ENCODE measurements at places on chromosomes 4 and X.
A peak's percentile ranks its signal among the peaks of the same experiment; 100 is the strongest.

DNA sequence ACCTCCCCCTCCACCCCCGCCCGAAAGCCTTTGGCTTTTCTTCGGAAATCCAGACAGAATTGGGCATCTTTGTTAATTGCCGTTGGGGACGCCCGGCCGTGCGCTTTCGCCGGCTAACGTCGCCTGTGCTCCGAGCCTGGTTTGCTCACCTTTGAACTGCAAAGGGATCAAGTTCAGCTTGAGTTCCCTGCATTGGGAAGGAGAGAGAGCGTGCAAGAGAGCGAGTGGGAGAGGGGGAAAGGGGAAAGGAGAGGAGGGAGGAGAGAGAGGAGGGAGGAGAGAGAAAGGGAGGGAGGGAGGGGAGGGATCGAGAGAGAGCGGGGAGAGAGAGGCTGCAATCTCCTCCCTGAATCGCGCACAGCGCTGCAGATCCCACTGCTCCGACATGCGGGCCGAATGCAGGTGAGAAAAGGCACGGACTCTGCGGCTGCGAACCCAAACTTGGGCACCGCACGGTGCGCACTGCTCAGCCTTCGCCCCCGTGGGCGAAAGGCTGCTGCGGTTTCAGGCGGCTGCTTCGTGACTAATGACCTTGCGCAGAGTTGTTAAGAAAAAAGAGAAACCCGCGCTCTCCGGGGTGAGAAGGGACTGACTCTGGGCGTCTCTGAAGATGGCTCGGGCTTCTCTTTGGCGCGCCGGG lies at the start of gene PCDH7:
PCDH7 (plus strand) TSS at position 349 of the 640 bp plus-strand sequence. CDS start 1,054 bp downstream, outside the sequence.
- DNase-seq: peak; percentile 27

GRCh38 chrX:152899874-152900719 lies 2.2 kb downstream of the ZNF185 start:
- DNase-seq: no peak

- DNase-seq: no peak
These were observed 320.1 kb downstream of the BCOR start for GRCh38 chrX:39777623-39778025.

DNA sequence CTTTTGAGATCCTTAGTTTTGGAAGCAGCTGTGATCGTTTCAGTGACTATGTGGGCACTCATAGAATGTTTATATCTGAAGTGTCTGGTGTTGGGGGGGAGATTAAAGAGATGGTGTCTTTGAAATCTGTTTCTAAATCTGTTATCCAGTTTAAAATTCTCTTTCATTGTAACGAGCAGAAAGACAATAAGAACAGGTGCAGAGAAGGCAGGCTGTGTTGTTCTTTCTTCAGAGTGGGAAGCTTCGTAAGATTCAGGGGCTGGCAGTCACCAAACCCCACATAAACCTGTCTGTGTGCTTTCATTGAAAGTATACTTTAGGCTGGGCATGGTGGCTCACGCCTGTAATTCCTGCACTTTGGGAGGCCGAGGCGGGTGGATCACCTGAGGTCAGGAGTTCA lies 16.3 kb upstream of the DHRSX start:
- DNase-seq: no peak

DNA sequence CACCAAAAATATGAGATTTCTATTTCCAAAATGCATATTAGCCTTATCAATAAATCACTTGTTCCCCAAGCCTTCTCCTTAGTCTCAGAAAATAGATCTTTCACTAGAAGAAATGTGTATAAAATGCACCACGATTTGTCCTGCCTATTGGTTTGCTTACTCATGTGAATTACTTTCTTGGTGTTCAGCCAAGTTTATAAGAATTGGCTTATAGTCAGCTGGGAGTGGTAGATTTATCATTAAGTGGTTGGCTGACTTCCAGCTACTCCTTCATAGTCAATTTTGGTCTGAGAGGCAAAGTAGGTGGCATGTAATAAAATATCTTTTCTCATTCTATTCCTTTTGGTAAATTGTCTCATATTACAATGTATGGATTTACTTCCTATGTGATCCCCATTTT lies 1.3 kb downstream of the SULT1E1 start:
- DNase-seq: no peak

GRCh38 chr4:76087007-76087769 lies 12.7 kb downstream of the ART3 start:
- DNase-seq: peak; percentile 41

DNA sequence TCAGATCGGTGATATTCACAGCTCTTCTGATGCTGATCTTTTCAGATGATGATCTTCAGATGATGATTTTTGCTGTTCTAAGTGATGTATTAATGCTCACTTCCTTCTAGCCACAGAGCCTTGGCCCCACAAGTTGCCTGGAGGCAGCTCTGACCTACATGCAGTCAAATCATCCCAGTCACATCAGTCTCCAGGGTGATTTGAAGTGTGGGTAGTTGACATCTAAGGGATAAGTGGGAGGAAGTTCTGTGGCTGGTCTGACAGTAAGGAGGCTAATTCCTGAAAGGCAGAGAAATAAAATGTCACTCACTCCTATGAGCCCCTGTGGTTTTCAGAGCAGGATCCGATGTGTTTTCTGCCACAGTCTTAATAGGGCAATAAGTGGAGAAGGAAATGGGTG lies 79.8 kb upstream of the RPL34 start:
- DNase-seq: no peak

DNA sequence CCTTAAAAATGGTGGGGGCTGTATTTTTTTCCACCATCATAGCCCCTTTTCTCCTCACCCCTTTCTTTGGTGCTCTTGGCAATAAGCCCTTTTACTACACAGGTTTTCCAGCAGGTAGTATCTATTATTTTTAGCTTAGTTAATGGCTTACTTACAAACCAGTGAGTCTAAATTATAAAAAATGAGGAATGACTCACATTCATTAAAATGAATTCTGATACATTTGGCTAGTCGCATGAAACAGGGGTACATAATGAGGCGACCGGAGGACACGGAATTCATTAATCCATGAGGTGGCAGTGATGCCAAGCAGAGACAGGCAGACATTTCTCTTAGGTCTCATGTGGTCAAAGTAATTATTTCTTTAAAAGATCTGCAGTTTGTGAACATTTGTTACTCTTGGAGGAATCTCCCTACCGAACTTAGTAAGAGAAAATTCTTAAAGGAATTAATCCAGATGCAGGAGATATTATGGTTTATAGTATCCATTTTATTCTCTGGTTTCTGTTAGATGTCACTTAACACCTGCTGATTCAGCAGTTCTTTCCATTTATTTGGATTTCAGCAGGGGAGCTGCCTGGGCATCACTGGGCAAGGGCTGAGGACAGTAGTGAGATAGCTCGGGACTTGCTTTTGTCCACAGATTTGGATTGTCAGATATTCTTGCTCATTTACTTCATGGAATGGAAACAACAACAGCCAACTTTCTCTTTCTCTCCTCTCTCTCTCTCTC lies 575.0 kb upstream of the NR3C2 start:
- no peak for DNase-seq

DNA sequence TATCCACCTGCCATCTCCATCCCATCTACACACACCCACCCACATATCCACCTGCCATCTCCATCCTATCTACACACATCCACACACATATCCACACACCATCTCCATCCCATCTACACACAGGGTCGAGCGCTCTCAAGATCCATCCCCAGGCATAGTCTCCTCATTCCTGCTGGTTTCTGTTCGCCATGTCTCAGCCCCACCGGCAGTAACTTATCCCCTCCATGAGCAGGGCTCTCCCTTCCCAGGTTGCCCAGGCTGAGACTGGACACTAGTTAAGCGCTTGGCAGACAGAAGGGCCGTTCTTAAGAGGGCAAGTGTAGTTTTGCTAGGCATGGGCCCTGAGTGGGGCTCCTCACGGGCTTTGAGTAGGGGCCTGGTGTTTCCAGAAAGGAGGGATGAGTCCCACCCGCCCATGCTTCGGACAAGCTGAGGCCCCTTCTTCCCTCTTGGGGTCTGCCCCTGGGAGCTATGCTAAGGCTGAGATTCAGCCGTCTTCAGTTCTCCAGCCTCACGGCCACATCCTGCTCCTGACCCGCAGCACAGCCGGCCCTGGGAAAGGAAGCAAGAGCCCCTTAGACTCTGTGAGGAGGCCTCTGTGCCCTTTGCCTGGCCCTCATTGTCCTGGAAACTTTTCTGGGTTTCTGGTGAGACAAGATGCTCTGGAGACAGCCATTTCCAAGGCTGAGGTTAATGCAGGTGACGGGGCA lies 20.4 kb downstream of the TMEM271 start:
- DNase-seq: no peak

- no peak for DNase-seq
These were observed 74.1 kb downstream of the TSPAN5 start for GRCh38 chr4:98584265-98584664.

DNA sequence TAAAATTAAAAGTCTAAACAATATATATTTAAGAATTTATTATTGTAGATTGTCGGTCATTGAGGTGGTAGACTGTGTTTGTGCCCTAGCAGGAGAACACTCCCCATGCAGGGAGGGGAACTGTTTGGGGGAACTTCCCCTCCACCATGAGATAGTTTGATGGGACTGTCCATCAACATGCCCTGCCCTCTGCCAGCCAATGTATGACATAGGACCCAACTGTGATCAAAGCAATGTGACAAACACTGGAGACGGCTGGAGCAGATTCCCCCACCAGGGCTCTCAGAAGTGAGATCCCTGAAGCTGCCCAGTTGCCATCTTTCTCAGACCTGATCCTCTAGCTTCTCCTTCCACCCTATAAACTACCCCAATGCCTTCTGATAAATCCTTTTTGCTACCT lies 44.9 kb downstream of the SH3KBP1 start:
- DNase-seq: no peak

GRCh38 chr4:33386764-33387163 lies 2666.6 kb downstream of the PCDH7 start:
- DNase-seq: no peak

GRCh38 chrX:13194291-13195103 lies 125.4 kb downstream of the ATXN3L start:
- DNase-seq: no peak

DNA sequence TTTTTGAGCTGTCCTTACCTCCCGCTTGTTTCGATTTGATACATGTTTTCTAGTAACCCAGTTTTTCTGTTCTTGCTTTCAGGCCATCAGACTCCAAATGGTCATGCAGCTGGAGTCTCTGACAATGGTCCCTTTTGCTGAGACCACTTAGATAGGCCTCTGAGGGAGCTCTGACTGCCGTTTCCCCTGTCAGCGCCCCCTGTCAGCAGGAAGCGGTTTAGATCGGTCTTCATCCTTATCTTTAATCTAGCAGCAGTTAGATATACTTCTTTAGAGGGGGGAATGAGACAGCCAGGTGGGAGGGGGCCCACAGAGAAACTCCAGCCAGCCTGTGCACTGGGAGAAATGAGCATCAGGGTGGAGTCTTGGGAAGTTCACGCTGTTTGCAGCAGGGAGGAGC lies 457.9 kb downstream of the GPAT3 start:
- DNase-seq: no peak

Measured in anterior cingulate cortex (tissue), 58 donors.